Stimulated activated CD8-positive, alpha-beta memory T cell treated with anti-CD3 and anti-CD28 coated beads, Interleukin-12 subunit alpha, Interleukin-12 subunit beta, amount 100 ng/mL, for 4 hours (primary cell): ENCODE measurements at places on chromosomes 4 and X.

DNA sequence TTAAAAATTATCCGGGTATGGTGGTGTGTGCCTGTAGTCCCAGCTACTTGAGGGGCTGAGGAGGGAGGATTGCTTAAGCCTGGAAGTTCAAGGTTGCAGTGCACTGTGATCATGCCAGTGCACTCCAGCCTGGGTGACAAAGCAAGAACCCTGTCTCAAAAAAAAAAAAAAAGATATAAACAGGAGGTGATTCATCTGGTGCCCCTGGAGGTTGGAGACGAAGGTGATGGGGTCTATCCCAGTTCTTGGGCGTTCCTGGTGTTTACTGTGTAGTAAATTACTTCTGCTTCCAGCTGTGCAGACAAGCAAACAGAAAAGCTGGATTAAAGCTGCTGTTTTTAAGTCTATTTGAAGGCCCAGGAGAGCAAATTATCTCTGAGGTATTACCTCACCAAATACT, 19.9 kb downstream of the GPKOW start:
- no peak for DNase-seq

DNA sequence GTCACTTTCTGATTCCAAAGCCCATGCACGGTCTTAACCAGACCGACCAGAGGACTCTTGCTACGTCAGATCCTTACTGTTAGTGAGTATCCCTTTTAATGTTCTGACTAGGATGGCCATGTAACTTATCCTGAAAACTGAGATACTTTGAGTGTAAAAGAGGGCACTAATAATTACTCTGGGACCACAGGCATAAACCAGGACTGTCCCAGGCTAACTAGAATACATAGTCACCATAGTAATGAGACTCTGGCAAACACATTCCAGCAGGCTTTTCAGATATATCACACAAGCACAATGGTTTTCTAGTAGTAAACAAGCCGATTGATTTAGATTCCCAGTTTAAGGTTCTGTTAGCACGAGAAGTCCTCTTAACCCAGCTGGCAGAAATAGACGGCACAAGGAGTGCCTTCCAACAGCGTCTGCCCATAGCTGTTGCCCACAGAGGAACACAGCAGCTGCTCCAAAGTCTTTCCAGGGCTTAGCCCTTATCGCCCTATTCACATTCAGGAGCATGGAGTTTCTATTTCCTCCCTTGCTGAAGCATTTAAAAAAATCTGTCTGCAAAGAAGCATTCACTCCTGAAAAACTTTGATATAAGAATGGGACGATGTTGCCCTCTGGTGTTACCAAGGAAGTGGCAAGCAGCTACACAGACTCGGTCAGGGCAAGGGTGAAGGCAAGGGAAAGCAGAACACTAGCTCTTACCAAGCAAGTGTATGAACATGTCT, 92.4 kb downstream of the CXCL13 start:
- DNase-seq, result no peak

DNA sequence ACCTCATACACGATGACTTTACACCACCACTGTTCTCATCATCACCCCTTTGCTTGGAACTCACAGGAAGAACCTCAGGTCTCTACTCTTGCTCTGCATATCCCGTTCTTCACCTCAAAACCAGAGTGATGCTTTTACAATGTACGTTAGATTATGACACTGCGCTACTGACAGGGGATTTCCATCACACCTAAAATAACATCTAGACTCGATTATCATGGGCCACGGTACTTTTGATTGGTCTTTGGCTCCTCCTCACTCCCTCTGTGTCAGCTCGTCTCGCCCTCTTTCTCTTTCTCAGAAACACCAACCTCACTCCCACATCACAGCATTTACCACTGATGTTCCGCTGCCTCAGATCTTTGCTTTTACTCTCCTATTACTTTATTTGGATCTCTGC, 172.4 kb downstream of the TLL1 start:
- DNase-seq, result no peak

GRCh38 chr4:7266525-7267292, 74.4 kb downstream of the SORCS2 start:
- DNase-seq, result no peak

GRCh38 chr4:162126729-162127128, 37.1 kb downstream of the FSTL5 start:
- no peak for DNase-seq
